ENCODE measurements at places on chromosomes 1 and 21.

- DNase-seq = no peak
These were observed 112.1 kb downstream of the DTL start for GRCh38 chr1:212147581-212148033.

GRCh38 chr1:9426291-9426711 lies 113.0 kb upstream of the SLC25A33 start:
- no peak for DNase-seq

DNA sequence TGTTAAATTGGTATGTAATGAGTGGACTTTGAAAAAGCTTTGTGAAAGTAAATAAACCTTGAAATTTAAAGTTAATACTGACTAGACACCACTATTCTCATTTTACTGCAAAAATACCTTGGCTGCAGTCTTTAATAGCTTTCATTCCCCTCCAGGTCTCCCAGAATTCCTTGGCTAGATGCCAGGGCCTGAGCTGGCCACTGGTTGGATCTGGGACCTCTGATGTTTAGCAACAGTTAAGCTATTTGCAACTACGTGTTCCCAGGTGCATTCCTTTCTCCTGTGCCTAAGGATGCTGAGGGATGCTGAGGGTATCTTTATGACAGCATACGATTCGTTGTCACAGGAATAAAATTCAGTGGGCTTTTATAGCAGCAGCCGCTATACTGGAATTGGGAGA lies 938.7 kb downstream of the TTLL7 start:
- no peak for DNase-seq

GRCh38 chr1:17601643-17602382 lies 62.3 kb downstream of the ARHGEF10L start:
- DNase-seq = no peak

DNA sequence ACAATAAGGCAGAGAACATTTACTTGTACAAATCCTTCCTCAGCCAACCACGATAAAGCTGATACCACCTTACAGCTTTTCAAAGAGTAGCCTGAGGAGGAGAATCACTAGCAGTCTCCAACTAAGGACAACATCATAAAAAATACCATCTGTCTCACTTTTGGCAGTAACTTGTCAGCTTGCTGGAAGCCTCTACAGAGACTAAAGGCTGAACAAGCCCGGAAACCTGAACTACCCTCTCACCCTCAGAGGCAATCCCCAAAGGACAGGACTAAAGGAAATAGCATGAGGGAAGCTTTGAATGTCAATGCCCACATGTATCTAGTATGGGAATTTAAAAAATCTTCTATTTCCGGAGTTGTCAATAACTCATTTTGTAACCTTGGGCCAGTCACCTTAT lies 10.6 kb downstream of the SRSF4 start:
- no peak for DNase-seq

DNA sequence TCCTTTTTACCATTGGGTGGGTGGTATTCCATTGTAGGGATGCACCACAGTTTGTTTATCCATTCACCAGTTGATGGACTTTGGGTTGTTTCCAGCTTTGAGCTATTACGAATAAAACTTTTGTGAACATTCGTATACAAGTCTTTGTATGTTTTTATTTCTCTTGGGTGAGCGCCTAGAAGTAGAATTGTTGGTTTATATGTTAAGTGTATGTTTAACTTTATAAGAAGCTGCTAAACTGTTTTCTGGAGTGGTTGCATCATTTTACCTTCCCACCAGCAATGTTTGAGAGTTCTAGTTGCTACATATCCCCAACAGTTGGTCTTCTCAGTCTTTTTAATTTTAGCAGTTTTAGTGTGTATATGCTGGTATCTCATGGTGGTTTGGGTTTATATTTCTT lies 132.5 kb downstream of the PEX14 start:
- no peak for DNase-seq

DNA sequence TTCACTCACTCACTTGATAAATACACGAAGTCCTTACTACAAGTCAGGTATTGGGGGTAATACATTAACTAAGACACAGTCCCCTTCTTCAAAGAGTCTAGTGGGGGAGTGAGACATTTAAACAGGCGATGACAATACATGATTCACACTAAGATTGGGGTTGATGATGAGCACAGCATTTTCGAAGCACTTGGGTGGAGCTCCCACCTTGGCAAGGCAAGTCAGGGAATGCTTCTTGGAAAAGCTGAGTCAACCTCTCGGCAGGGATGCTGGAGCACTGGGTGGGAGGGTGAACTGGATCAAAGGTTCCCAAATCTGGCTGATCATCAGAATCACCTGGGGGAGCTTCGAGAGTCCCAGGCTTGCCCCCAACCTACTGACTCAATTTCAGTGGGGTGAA lies 57.9 kb upstream of the ENAH start:
- no peak for DNase-seq

GRCh38 chr21:43853851-43854772 lies 10.9 kb upstream of the AGPAT3 start:
- no peak for DNase-seq

DNA sequence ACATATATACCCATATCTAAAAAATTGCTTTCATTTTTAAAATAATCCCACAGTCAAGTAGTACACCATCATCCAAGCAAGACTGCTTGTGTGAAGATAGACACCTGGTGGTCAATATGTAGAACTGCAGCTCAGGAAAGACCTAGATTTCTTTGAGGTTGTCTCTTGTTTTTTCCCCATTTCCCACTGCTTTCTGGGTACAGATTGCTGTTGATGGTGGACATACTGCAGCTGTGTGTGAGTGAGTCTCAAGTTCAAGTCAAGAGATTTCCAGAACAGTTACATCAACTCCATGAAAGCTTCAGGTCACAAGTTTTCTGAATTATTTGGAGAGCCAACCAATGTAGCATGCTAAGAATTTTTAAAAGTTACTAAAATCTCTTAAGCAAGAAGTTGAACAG lies 306.4 kb downstream of the DUSP10 start:
- no peak for DNase-seq

DNA sequence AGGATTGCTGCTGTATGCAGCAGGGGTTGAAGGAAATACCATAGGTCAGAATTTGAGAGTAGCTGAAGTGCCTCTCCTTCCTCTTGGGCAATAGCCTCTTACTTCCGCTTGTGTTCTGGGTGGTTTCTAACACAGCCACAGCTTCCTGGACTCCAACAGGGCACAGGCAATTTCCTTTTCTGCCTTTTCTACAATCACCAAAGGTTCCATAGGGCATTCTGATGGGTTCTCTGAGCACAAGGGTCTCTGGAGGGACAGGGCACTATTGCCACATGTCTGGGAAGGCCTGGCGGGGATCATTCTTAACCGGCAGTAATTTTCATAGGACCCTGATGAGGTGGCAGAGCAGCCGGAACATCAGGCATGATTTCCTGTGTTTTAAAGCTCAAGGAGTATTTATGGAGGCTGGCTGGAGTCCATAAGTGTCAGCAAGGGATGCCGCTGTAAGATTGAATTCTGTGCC lies 5.5 kb upstream of the AGTRAP start:
- no peak for DNase-seq

- no peak for DNase-seq
These were observed 37.2 kb downstream of the SUSD4 start for GRCh38 chr1:223326776-223327175.

DNA sequence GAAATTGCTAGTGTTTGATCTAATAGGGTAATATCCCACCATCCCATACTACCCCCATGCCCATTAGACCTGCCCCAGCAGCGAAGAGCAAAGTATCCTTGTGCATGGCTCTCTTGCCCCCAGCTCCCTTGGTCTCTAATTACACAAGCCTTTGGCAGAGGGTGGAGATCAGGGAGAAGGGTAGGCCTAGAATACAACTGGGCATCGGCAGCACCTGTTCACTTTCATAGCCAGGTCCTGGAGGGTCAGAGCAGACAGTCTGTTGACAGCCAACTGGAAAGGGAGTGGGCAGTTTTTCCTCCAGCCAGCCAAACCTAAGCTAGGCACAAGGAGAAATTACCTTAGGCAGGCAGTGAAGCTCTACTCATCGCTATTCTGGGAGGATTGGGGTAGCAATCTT lies 2.7 kb upstream of the PIGC start:
- no peak for DNase-seq

DNA sequence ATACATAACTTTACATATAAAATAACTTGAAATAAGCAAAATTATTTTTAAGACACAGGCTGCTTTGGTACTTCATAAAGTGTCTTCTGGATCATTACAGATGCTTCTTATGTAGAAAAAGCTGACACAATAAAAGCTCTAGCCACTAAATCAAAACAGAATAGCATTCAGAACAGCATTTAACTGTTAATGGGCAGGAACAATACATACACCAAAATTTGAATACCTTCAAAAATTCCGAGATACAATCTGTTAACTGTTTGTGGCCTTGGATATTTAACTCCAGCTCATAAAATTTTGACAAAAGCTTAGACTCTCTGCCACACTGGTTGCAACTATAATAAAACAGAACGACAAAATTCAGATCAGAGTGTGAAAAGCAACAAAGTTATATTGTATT lies 31.7 kb downstream of the USP48 start:
- no peak for DNase-seq

- no peak for DNase-seq
These were observed 133.2 kb downstream of the KCNJ6 start for GRCh38 chr21:37783016-37783415.

DNA sequence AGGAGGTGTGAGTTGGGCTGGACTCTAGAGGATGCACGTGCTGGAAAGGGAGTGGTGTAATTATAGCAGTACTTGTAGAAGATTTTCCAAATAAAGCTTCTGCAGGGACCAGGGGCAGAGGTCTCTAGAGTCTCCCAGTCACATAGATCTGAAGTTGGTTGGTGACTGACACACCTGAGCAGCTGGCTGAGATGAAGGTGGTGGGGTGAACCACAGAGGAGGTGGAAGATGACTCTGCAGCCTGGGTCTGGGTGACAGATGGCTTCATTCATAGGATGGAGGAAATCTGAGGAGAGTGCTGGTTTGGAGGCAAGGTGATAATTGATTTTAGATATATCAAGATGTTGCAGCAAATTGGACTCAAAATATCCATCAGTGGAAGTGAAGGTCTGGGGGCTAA lies 178.9 kb upstream of the IVNS1ABP start:
- DNase-seq = no peak

GRCh38 chr1:227068883-227069282 lies 128.8 kb downstream of the COQ8A start:
- no peak for DNase-seq

DNA sequence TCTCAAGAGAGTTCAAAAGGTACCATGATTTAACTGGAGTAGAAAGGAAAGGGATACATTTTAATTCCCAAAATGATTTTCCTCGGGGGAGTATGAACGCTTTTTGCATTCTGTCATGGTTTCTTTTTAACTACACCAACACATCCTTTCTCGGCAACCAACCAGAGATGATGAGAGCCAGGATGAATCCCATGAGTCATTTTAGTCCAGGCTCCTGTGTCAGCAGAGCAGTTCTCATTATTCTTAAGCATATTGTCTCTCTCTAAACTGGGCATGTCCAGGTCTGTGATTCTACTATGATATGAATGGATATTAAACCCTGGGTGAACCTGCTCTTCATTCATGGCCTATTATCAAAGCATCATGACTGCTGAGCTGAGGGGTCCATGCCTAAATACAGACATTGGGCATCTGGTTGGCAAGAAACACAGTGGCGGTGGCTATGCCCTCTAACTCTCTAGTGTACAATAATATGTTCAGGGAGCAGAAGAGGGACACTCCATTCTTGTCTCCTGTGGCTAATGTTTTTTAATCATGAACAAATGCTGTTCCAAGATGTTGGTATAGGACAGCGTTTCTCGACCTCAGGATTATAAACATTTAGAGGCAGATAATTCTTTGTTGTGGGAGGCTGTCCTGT lies 124.3 kb upstream of the ESRRG start:
- peak; percentile 43 for DNase-seq

DNA sequence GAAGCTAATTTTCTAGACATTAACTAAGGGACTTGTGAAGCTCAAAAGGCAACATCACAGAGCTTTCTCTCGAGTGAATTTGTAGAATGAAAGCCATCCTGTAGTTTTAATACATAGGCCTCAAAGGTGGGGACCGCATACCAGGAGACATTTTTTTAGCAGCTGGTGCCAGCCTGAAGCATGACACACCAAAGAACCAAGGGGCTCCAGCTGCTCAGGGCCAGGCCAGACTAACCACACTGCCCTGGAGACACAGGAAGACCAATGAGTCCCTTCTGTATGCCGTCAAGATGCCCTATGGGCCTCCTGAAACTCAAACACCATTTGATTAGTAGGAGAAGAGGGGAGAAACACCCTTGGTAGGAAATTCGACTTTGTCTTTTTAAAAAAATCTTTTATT lies 113.9 kb upstream of the CACNA1E start:
- no peak for DNase-seq

DNA sequence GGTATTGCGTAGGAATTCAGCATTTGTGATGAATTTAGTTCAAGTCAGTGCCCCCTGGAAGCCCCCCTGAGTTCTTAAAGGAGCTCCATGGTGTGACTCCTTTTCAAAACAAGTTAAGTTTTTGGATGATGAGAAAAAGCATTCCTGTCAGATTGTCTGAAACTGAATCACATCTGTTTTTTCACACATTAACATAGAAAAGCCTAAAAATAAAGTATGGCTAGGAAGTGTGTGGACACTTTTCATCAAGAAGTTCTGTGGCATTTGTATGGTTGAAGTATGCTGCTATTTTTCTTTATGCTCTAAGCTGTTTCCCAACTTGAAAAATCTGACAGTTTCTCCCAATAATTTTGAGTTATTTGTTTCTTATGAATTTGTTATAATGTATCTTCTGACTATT lies 33.7 kb downstream of the PRDM2 start:
- no peak for DNase-seq

- no peak for DNase-seq
These were observed 23.1 kb upstream of the UMODL1 start for GRCh38 chr21:42047821-42048613.

- DNase-seq = no peak
These were observed 32.0 kb upstream of the INSL5 start for GRCh38 chr1:66833112-66833511.

- DNase-seq = no peak
These were observed 117.1 kb downstream of the ZZZ3 start for GRCh38 chr1:77565321-77565720.

DNA sequence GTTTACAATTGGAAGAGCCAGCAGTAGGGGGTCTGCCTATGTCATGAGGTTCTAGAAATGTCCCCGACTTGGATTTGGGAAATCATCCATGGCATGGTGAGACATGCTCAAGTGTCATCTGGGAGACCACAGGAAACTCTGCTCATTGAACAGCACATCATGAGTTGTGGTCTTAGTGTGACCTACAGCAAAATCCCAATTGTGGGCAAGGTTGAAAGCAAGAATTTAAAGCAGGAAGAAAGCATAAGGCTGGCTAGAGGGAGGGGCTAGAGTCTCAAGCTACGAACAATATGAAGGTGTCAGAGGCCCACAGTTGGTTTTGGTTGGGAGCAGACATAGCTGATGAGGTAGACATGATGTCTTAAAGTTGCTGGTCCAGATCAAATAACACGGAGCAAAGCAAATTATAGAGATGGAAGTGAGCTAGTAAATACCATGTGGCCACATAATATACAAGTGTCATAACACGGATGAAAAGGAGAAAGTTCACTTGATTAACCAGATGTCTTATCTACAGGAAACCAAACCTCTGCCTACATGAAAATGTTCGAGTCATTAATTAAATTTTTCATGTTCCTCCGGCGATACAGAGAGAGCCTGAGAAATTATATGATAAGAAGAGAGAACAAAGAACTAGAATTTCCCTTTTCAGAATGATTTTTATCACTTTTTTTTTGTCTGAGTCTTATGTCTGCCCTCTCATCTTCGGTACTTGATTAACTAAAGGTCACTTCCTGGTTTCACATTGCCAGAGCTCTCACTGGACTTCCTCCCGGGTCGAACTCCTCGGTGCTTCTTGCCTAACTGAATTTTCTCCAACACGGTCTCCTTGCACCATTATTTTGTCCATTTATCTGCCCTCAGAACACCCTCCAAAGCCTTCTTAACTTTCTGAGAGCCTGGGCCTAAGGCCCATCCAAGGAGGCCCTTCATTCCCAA lies 67.5 kb upstream of the DUSP10 start:
- DNase-seq = no peak

GRCh38 chr1:151612501-151613281 lies 841 bp downstream of the SNX27 start:
- DNase-seq = peak; percentile 38

All from BE2C (cell line).